CD4-positive, alpha-beta T cell (primary cell): ENCODE measurements at places on chromosomes 16 and 17. TPM values are rescaled to one million over a fixed set of nuclear protein-coding genes. Genes with fewer than 3 reads are reported as not detected.

DNA sequence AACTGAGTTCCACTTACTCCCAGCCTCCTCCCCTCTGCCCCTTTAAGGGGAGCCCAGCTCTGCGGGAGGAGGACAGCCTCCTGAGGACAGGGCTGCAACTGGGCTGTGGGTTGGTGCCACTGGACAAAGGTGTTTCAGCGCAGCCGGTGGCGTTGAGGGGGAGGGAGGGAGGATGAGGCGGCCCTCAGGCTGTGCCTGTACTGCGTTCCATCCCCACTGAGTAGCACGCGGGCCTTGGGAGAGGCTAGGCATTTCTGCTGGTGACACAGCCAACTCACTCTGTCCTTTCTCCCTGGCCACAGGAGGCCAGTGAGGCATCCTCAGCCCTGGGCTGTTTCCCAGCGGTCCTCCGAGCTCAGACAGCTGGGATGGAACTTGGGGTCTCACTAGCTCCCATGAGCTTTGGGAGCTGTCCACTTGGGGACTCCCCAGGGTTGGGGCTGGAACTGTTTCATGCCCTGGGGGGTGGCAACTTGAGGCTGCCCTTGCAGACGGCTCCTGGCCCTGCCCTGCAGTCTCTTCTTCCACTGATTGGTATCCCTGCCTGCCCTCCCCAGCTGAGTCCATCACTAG lies 70.5 kb downstream of the MPRIP start:
- H3K36me3 ChIP-seq: no peaks in the 10 kb centered on the region
- H3K27ac ChIP-seq: no peak overlapping the region
- H3K4me3 ChIP-seq: no peak overlapping the region
- H3K27me3 ChIP-seq: no peaks in the 10 kb centered on the region
- peaks cover 81% of the 10 kb centered on the region for H3K4me1 ChIP-seq

DNA sequence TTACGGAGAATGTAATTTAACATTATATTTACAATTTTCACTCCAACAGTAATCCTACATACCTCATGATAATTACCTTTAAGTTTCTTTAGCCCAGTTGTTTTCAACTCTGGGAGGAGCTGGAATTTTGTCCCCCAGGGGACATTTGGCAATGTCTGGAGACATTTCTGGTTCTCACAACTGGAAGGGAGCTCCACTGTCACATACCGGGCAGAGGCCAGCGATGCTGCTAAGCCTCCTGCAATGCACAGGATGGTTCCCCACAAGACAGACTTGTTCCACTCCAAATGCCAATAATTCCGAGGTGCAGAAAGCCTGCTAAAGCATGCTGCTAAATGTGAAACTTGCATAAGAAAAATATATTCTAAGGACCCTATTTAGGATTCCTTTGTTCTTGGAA lies 251.1 kb upstream of the IRX5 start:
- no peak overlapping the region for H3K27ac ChIP-seq
- no peaks in the 10 kb centered on the region for H3K4me1 ChIP-seq
- H3K4me3 ChIP-seq: no peak overlapping the region
- no peaks in the 10 kb centered on the region for H3K36me3 ChIP-seq

- DNase-seq: no peak
- peaks cover 39% of the 10 kb centered on the region for H3K4me1 ChIP-seq
- H3K4me3 ChIP-seq: no peak overlapping the region
These were observed 75.1 kb downstream of the CYTH1 start for GRCh38 chr17:78707016-78707415.

DNA sequence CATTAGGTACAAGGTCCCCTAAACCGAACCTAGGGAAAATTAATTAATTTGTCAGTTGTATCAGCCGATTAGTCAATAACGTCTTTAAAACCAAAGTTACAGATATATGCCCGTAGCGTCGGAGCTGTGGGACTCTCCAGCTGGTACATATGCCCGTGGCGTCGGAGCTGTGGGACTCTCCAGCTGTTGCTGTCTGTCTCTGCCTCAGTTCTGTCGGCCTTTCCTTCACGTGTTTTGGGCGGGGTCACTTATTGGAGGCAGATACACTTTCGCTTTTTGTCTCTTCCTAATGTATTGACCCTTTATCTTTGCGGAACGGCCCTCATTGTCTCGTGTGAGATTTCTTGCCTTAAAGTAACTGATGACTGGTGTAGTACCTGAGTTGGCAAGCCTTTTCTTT lies 62.0 kb upstream of the ZNF750 start:
- no peak for DNase-seq
- peaks cover 3% of the 10 kb centered on the region for H3K4me1 ChIP-seq
- H3K4me3 ChIP-seq: no peak overlapping the region
- peaks cover 60% of the 10 kb centered on the region for H3K36me3 ChIP-seq
- H3K27ac ChIP-seq: no peak overlapping the region

- no peak overlapping the region for H3K4me3 ChIP-seq
- peaks cover 18% of the 10 kb centered on the region for H3K4me1 ChIP-seq
- DNase-seq: peak; percentile 13
- no peaks in the 10 kb centered on the region for H3K27me3 ChIP-seq
- H3K36me3 ChIP-seq: no peaks in the 10 kb centered on the region
These were observed 44.9 kb upstream of the DNAJA2 start for GRCh38 chr16:47018223-47018891.

Gene SLC47A2
- not detected for total RNA-seq

- peaks cover 19% of the 10 kb centered on the region for H3K36me3 ChIP-seq
- H3K4me1 ChIP-seq: peaks cover 79% of the 10 kb centered on the region
- no peaks in the 10 kb centered on the region for H3K27me3 ChIP-seq
- DNase-seq: no peak
- H3K27ac ChIP-seq: peak overlapping the region; percentile 76
These were observed 31.7 kb upstream of the NUDT16L1 start for GRCh38 chr16:4661661-4662060.

GRCh38 chr16:82282662-82283061 lies 112.6 kb upstream of the MPHOSPH6 start:
- DNase-seq: no peak
- H3K4me3 ChIP-seq: no peak overlapping the region
- H3K36me3 ChIP-seq: no peaks in the 10 kb centered on the region
- no peak overlapping the region for H3K27ac ChIP-seq
- H3K4me1 ChIP-seq: no peaks in the 10 kb centered on the region
- H3K27me3 ChIP-seq: no peaks in the 10 kb centered on the region

- no peaks in the 10 kb centered on the region for H3K27me3 ChIP-seq
- H3K4me3 ChIP-seq: no peak overlapping the region
- DNase-seq: no peak
- H3K4me1 ChIP-seq: no peaks in the 10 kb centered on the region
- H3K27ac ChIP-seq: no peak overlapping the region
These were observed 6.4 kb upstream of the CCDC182 start for GRCh38 chr17:57751348-57751971.
